Activated T-helper 1 cell treated with anti-CD3 and anti-CD28 coated beads, Interleukin-2, amount 50 U/mL, for 16 hours (primary cell): ENCODE measurements at places on chromosomes 16 and 17.

DNA sequence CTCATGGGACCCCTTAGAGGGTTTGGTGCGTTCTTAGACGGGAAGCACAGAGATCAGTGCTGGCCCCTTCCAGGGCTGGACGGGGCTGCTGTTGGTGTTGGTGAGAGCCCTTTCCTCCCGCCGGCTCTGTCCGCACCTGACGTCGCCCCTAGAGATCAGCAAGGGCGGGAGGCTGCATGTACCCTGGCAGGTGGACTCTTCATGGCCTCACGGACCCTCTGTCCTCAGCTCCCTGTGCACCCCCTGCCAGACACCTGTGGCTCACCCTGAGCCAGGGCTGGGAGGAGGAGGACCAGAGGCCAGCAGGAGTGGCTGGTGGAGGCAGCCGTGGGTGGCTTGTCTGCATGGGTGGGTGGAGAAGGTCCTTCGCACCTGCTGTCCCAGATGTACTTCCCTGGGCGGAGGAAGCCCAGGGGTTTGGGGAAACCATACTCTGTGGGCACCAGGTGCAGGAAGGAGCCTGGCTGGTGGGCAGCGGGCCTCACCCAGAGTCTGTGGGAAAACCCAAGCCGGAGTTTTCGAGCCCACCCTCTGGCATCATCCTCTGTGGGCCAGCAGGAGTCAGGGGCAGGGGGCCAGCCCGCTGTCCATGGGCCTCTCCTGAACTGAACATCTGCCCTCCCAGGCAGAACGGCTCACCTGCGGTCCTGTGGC, 348.6 kb downstream of the SEC14L1 start:
- DNase-seq: no peak

- peak; percentile 25 for DNase-seq
These were observed 700 bp downstream of the UBN1 start for GRCh38 chr16:4847774-4848587.

GRCh38 chr17:42325026-42325425, 36.7 kb downstream of the STAT5A start:
- DNase-seq: no peak

DNA sequence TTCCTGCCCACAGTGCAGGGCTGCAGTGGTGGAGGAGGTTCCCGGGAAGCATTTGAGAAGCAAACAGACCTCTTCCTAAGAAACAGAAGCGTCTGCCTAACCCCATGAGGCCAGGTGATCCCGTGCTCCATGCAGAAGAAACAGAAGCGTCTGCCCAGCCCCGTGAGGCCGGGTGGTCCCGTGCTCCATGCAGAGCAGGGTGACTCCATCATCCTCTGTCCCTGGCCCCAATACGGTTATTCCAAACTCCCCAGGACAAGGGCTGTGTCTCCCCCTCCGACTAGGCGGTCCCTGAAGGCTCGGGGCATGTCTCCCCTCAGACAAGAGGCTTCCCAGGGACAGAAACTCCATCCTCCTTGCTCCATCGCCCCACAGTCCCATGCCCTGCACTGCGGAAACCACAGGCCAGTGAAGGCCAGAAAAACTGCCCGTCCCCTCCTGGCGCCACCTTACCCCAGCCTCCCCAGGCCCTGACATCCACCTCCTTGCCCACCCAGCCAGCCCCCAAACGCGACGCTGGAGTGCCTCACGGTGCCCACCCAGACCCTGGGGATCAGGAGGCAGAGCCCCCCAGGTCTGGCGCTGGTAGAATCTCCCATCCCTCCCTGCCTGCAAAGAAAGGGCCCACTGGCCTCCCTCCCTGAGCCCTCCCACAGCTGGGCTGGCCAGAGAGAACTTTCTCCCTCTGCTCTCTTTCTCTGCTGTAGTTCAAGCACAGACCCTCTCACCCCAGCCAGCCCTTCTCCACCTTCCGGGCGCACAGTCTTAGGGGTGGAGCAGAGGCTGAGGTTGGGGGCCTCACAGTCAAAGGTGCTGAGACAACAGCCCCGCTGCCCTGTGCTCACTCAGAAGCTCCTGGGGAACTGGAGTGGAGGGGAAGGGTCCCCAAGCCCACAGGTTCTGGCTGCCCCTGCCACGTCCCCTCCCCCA, 30.6 kb upstream of the KRT17 start:
- DNase-seq: no peak

- DNase-seq: no peak
These were observed 44.3 kb upstream of the CRHR1 start for GRCh38 chr17:45739786-45740185.

- DNase-seq: peak; percentile 75
These were observed 3.5 kb upstream of the NHERF1 start for GRCh38 chr17:74744714-74745547.

DNA sequence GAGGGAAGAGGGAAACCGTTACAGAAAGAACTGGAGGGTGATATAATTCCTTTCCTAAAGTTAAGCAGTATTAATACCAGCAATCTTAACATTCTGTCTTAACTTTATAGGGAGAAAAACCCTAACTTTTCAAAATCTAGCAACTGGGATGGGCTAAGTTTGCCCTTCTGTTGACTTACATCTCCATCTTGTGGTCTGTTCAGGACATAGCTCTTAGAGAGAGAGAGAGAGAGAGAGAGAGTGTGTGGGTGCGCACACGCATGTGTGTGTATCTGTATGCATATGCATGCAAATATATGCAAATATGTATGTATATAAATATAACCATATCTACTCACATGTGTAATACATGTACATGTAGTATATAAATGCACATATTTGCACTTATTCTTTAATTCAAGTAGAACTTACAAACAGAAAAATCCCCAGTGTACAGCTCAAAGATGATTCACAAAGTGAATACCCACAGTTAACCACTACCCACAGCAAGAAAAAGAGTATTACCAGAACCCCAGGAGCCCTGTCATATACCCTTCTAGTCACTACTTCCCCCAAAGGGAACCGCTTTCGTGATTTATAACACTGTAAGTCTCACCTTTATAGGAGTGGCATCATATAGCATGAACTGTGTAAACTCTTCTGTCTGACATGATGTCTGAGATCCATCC, 46.5 kb downstream of the STX8 start:
- no peak for DNase-seq
